ENCODE measurements at places on chromosomes 4 and X.
A peak's percentile ranks its signal among the peaks of the same experiment; 100 is the strongest.

DNA sequence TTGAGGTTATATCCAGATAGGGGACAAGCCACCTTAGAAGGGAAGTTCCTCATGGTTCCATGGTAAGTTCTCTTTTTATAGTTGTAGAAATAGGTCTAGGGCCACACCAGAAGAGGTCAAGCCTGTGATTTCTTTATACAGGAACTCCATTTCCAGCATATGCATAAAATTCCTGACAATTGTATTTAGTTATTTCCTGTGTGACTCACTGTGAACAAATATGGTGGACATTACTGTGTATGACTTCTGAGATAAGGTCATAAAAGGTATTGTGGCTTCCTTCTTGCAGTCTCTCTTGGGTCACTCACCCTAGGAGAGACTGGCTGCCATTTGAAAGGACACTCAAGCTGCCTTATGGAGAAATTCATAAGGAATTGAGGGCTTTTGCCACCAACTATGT lies 2.2 kb upstream of the C4orf36 start:
- no peak for DNase-seq

GRCh38 chrX:2647627-2648026 lies 43.5 kb upstream of the CD99 start:
- no peak for DNase-seq

DNA sequence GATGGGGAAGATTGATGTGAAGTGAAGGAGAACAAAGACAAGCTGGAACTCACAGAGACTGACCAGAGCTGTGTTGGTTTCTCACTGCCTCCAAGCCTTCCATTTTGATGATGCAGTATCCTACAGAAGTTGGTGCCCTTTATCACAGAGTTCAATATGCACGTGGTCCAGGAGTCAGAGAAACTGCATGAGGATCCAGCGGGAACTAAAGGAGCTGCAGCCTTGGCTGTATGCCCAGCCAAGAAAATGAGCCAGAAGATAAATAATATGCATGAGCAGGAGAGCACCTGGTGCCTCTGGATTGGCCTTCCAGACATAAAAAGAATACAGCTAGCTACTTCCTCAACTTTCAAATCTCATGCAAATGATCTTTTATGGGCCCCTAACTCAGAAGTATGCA lies 44.3 kb upstream of the DCLK2 start:
- DNase-seq = no peak

DNA sequence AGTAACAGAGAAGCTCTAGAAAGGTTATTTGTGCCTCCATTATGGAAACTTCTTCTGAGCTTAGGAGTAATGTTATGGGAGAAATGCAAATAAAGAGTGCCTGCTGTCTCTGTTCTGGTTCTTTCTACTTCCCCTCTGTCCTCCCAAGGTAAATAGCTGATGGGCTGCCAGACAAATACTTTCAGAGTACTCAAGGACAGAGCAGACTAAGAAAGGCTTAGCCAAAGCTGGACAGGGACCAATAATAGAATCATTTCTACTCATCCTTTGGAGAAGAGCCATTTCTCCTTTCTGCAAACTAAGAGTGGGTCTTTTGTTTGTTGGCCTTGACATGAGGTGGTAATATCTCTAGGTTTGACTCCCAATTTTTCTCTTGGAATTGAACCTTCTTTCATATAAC lies 136.1 kb downstream of the MID1IP1 start:
- DNase-seq = no peak

DNA sequence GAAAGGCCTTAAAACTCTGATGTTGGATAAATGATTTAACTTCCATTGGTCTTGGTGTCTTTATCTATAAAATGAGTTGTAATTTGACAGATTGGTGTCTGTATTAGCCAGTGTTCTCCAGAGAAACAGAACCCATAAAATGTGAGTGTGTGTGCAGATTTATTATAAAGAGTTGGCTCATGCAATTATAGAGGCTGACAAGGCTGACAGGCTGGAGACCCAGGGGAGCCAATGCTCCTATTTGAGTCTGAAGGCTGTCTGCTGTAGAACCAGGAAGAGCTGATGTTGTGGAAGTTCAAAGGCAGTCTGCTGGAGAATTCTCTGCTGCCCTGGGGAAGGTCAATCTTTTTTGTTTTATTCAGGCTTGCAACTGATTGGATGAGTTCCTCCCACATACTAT lies 131.7 kb downstream of the SLC4A4 start:
- DNase-seq = no peak

DNA sequence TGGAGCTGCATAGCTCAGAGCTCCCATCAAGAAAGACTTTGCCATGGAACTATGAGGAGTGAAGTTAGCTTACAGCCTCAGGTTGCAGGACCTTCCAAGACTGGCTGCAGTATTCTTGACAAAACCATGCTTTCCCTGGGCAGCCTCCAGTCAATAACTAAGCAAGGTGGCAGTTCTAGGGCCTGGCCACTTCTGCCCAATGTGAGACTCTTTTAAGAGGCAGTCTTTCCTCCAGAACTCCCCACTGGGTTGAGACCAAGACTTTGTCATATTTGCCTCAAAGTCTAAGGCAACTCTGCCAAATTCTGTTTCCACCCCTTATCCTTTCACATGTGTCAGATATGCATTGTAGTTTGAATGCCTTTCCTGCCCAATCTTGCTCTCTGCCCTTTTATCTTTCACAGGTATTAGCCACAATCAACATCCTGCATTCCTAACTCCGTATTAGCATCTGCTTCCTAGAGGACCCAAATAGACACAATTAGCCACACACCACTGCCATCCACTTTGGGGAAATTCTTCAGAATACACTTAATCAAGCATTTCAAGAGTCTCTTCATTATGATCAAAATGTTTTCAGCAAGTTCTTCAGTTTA lies 17.7 kb upstream of the SLC25A43 start:
- DNase-seq = no peak

DNA sequence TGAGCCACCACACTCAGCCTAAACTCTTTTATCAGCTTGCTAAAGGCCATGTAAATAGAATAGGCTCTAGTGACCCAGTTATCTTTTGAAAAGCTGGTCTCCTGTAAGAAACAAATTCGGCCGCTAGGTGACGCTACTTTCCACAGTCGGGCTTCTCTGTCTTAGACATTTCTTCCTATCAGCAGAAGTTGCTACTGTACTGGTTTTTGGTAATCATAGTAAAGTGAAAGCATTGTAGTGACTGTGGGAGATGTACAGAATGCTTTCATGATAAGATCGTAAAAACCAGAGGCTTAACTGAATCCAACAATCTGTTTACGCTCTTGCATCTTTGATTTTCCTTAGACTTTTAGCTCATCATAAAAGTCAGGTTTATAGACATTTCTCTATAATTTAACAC lies 82.6 kb downstream of the GK start:
- no peak for DNase-seq

DNA sequence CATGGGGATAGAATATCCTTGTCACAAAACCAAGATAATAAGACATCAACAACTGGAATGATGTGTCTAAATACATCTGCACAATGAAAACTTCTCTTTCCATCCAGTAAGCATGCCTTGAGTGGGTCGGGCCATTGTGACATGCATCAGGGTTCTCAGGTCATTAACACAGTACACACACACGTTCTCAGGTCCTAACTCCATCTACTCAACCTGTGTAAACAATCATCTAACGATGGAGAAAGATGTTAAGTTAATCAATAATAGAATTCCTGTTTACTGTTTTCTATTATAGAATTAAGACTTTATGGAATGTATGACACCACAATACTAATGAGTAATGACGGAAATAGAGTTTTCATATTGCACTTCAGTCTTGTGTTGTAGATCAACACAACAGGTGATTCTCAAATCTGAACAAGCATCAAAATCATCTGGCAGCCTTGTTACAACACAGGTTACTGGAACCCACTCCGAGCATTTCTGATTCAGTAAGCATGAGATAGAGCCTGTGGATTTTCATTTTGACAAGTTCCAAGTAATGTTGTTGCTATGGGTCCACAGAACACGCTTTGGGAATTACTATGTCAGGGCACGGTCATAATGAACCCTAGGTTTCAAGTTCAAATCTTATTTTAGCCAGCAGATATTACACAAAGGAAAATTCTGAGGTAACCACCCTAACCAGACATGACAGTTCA lies 315.8 kb upstream of the TEX13C start:
- DNase-seq = no peak

DNA sequence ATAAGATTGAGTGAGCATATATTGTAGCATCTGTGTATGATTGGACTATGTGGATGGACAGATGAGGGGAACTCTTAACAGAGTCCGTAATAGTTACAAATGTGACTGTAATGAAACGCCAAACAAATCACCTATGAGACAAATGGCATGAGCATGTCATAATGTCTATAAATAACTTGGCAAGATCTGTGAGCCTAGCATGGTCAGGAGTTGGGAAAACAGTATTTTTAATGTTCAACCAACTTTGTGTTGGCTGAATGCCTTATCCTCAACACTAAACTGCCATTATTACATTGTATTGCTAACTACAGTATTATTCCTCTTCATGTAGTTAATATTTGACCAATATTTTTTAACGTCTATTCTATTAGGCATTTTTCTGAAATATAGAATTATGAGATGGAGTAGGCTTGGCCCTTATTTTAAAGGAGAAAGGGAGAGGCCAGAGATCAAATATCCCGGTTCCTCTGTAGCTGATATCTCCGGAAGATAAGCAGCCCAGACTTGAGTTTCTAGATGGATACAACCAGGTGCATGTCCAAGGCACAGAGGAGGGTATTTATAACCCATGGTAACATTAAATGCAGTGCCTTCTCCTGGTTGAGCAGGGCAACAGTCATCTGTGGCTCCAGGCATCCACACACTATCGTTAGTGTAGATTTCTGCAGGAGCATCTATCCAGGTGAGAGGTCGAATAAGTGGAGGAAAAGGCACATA lies 32.7 kb downstream of the PF4 start:
- DNase-seq = no peak

GRCh38 chrX:331151-331824 lies 12.7 kb upstream of the GTPBP6 start:
- DNase-seq = peak; percentile 74

DNA sequence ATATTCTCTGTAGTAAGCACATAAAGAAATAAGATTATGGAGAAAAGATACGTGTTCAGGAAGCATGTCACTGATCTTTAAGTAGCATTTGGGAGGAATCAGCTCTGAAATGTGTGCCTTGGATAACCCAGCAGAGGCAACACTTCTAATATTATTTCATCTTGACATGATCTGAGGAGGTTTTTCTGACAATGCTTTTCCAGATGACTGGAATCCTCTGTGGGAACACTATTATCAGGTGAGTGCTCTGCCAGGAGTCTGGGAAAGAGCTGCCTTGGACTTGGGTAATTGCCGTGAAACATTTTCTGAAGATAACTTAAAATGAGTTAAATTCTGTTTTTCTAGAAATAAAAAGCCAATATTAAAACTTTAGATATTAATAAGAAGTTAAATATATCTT lies 78.2 kb upstream of the QRFPR start:
- DNase-seq = no peak

- no peak for DNase-seq
Observed at GRCh38 chr4:13881892-13882291, 254.4 kb upstream of the BOD1L1 start.

GRCh38 chrX:13499736-13500135 lies 69.7 kb upstream of the EGFL6 start:
- no peak for DNase-seq

- no peak for DNase-seq
Observed at GRCh38 chr4:15130441-15130840, 128.2 kb downstream of the CPEB2 start.

Data from RWPE2 (cell line).